ENCODE measurements at places on chromosomes 7 and 10.

GRCh38 chr10:133461027-133461426, 7.3 kb downstream of the SCART1 start:
- DNase-seq = no peak

DNA sequence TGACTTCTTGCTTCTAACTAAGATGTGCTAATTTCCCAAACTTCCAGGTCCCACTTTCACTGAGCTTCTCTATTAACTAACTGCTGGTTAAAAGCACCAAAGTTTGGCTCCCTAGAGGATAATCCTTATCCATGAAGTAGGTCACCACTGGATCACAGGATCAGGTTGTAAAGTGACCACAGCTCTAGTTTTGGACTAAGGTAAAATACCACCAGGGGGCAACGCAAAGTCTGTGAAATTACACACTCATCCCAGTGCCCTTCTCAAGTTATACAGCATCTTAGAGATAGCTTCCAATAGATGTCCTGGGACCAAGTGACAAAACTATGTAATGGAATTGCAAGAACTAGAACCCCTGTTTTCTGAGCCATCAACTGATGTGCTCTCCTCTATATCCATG, 116.4 kb upstream of the ASAH2 start:
- no peak for DNase-seq

DNA sequence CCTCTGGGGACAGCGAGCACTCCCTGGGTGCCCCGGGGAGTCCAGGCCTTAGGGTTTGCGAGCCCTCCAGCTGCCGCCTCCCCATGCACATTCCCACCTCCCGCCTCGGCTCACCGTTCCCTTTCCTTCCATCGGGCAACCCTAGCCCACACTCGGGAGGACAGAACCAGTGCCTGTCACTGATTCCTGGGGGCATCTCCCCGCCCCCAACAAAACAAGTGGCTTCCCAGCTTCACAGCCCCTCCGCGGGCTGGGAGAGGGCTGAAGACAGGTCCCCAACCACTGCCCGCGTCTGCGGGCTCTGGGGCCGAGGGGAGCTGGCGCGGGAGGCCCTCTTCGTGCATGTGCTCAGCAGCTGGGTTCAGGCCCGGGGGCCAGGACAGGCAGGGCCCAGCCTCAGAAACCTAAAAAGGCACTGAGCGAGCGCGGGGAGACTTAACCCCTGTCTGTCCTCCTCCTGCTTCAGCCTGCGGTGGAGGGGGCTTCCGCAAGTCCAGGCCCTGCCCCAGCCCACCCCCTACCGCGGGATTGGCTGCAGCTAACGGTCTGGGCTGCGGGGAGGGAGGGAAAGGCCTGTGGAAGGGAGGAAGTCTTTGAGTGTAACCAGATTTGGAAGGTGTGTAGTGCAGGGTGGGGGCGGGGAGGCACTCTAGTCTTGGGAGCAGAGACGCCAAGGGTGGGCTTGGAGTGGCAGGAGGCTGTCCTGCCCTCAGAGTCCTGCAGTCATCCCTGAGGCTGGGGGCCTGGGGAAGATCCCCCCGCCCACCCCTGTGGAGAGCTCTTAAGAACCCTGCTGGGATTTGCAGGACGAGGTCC, 1.2 kb downstream of the FLNC start:
- DNase-seq = no peak

GRCh38 chr7:119196183-119196582, 971.7 kb downstream of the ANKRD7 start:
- no peak for DNase-seq

GRCh38 chr10:30357075-30357801, 8.2 kb upstream of the MTPAP start:
- DNase-seq = no peak

DNA sequence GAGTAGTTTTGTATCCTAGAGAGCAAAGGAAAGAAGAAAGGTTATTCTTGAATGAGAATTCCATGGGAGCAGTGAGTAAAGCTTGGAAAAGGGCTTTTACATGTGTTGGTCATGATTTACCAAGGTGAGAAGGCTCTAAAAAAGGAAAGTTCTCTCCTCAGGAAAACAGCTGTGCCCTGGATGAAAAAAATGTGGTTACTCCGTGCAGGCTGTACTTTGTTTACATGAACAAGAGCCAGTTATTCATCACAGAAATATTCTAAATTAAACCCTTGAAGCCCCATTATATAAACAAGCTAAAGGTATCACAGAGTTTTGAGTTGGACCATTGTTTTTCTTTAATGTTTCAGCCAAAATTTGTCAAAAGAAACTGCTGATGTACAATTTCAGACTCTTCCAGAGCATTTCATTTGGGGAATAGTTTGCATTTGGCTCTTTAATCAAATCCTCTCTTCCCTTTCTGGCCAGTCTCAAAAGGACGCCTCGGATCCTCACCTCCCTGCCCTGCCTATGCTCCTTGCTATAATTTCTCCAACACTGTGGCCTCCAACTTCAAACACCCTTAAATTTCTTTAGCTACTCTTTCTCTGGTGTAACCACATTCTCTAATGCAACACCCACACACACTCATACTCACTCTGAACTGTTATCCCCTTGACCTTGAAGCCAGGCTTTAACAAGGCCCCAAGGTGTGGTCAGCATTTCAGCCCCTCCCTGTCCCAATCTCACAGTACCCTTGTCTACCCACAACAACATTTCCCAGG, 47.4 kb downstream of the AFAP1L2 start:
- DNase-seq = no peak

GRCh38 chr10:1115607-1115955, 59.4 kb downstream of the WDR37 start:
- DNase-seq = no peak

Measured in NCI-H1930 (cell line).